ENCODE measurements at places on chromosomes 1 and 21. TPM values are rescaled to one million over a fixed set of nuclear protein-coding genes. Genes with fewer than 3 reads are reported as not detected.

BACH1 gene
- 48.7 TPM for total RNA-seq

FNDC5 gene
- total RNA-seq = 1.2 TPM

LAX1 gene
- total RNA-seq = not detected

SLC25A33 gene
- total RNA-seq = 8.8 TPM

ATXN7L2 gene
- 10.9 TPM for total RNA-seq

LHX8 gene
- total RNA-seq = 0.25 TPM

ETV3L gene
- 0.25 TPM for total RNA-seq

LCE1C gene
- not detected for total RNA-seq

CRP gene
- 0.85 TPM for total RNA-seq

ADAMTS5 gene
- total RNA-seq = 0.64 TPM

TRAF3IP3 gene
- total RNA-seq = 0.71 TPM

RPE65 gene
- total RNA-seq = not detected

DNA sequence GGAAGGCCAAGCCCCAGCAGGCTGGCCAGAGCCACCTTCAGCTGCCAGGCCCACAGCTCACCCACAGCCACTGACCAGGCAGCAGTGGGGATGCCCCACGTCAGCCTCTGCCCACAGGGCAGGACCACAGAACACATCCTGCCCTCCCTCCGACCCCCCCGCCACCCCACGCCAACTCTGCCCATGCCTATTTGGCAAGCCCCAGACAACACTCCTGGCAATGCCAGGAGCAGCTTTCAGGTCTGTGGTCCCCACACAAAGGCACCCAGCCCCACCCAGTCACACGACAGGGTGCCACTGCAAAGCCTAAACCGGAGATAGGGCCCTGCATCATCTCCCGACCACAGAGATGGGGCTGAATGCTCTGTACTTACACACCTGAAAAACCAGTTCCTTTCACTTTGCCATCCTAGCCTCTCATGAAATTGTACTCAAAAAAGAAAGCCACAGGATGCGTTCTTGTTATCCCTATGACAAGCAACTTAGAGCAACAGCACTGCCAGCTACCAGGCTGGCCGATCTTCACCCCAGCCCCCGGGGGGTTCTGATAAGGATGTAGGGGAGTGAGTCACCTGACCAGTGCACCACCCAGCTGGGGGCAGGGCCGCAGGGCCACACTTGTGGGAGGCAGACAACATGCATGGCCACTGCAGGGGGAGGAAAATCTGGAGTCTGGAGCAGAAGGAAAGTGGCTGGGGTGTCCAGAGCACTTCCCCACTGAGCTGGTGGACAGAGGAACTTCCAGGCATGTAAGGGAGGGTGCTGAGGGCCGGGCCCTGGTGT is 36.2 kb downstream of the UBE2G2 start:
- H3K36me3 ChIP-seq = peaks cover 8% of the 10 kb centered on the region
- no peak overlapping the region for H3K4me3 ChIP-seq
- H3K4me1 ChIP-seq = peaks cover 52% of the 10 kb centered on the region
- H3K27me3 ChIP-seq = no peaks in the 10 kb centered on the region
- peak overlapping the region; percentile 87 for H3K27ac ChIP-seq
- no peak for DNase-seq

GRCh38 chr1:50995651-50996050 is 25.6 kb downstream of the CDKN2C start:
- DNase-seq = no peak
- no peak overlapping the region for H3K4me3 ChIP-seq
- H3K27ac ChIP-seq = no peak overlapping the region
- peaks cover 7% of the 10 kb centered on the region for H3K27me3 ChIP-seq

- DNase-seq = no peak
- H3K4me3 ChIP-seq = no peak overlapping the region
- H3K36me3 ChIP-seq = no peaks in the 10 kb centered on the region
- H3K27me3 ChIP-seq = no peaks in the 10 kb centered on the region
- H3K4me1 ChIP-seq = peaks cover 13% of the 10 kb centered on the region
Observed at GRCh38 chr1:183911285-183911684, 106.4 kb downstream of the RGL1 start.

DNA sequence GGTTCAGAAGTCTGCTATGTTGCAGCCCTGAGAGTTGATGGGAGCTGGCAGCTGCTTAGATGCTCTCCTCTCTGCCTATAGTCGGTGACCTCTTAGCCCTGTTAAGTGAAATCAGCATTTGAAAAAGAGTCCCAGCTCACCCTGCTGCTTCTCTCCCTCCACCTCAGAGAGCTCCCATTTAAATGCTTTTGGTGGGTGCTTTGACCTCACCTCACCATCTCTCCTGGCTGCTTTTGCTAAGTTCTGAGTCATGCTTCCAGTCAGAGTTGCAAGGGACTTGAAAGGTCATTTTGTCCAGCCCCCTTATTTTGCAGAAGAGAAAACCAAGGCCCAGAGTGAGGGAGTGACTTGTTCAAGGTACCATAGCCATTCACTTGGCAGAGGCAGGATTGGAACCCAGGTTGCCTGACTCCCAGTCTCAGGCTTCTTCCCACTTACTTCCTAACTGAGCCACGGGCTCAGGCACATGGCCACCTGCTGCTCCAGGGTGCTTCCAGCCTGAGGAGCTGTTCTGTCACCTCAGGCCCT is 3.3 kb downstream of the MAPKAPK2 start:
- peak overlapping the region; percentile 66 for H3K27ac ChIP-seq
- DNase-seq = peak; percentile 38
- peaks cover 61% of the 10 kb centered on the region for H3K4me1 ChIP-seq
- peak overlapping the region; percentile 39 for H3K4me3 ChIP-seq

- H3K4me1 ChIP-seq = peaks cover 5% of the 10 kb centered on the region
- H3K27ac ChIP-seq = no peak overlapping the region
- no peak for DNase-seq
- H3K36me3 ChIP-seq = peaks cover 23% of the 10 kb centered on the region
- H3K4me3 ChIP-seq = no peak overlapping the region
Observed at GRCh38 chr1:241275981-241276380, 81.0 kb downstream of the RGS7 start.

DNA sequence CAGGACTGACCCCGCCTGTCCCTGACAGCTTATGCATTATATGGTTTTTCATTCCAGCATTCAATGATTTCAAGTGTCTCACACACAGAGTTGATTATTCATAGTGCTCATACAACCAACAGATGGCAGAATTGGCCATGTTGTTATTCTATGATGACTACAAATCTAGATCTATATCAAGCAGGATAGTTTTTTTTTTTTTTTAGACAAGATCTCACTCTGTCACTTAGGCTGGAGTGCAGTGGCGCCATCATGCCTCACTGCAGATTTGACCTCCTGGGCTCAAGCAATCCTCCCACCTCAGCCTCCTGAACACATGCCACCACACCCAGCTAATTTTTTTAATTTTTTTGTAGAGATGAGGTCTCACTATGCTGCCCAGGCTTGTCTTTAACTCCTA is 40.1 kb upstream of the LRRC8D start:
- no peak overlapping the region for H3K27ac ChIP-seq
- H3K4me1 ChIP-seq = no peaks in the 10 kb centered on the region
- no peaks in the 10 kb centered on the region for H3K36me3 ChIP-seq
- H3K27me3 ChIP-seq = no peaks in the 10 kb centered on the region
- DNase-seq = no peak
- no peak overlapping the region for H3K4me3 ChIP-seq

- peak overlapping the region; percentile 98 for H3K27ac ChIP-seq
- peak; percentile 32 for DNase-seq
- H3K4me3 ChIP-seq = peak overlapping the region; percentile 67
- H3K36me3 ChIP-seq = peaks cover 27% of the 10 kb centered on the region
- H3K4me1 ChIP-seq = peaks cover 53% of the 10 kb centered on the region
Observed at GRCh38 chr1:35886577-35887431, 3.8 kb downstream of the AGO1 start.

- no peak overlapping the region for H3K27ac ChIP-seq
- peaks cover 2% of the 10 kb centered on the region for H3K4me1 ChIP-seq
- no peaks in the 10 kb centered on the region for H3K27me3 ChIP-seq
- peaks cover 47% of the 10 kb centered on the region for H3K36me3 ChIP-seq
- no peak for DNase-seq
Observed at GRCh38 chr1:222732216-222733159, 4.5 kb upstream of the FAM177B start.

DNA sequence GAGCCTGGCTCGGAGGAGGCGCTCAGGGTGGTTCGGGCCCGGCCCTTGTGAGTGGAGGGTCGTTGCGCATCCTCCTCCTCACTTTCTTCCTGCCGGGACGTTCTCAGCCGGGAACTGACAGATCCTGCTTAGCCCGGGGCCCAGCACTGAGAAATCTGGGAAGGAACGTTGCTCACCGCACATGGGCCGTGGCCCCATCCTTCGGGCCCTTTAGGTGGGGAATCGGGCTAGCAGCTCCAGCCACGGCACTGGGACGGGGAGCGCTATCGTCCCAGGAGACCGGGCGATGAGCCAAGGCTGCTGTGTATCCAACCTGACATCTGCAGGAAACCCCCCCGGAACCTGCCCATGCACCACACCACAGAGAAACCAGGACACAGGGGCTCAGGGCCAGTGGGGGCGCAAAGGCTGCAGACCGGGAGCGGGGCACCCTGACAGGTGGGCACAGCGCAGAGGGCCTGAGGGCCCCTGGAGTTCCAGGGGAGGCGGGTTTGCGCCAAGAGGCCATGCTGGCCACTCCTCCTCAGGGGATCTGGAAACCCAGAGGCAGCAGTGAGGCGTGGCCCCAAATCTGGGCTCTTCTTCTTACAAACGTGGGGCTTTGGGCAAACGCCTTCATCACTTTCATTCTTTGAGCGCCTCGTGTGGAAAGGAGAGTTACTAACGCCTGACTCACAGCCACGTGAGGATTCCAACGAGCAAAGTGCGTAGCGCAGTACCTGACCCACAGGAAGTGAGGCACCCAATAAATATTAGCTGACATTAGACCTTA is at the start of gene SH2D5:
Gene SH2D5 (minus strand): TSS at position 116 of the 772 bp plus-strand sequence. CDS start 4,659 bp downstream, outside the sequence.
- H3K4me1 ChIP-seq = peaks cover 33% of the 10 kb centered on the region
- H3K27ac ChIP-seq = no peak within 1 kb of the TSS
- H3K4me3 ChIP-seq = peak within 1 kb of the TSS; percentile 87
- H3K27me3 ChIP-seq = peaks cover 55% of the 10 kb centered on the region
- no peaks in the 10 kb centered on the region for H3K36me3 ChIP-seq
- DNase-seq = peak; percentile 53

- no peaks in the 10 kb centered on the region for H3K27me3 ChIP-seq
- peaks cover 53% of the 10 kb centered on the region for H3K4me1 ChIP-seq
- no peaks in the 10 kb centered on the region for H3K36me3 ChIP-seq
- peak overlapping the region; percentile 66 for H3K27ac ChIP-seq
Observed at GRCh38 chr1:157240495-157241184, 102.4 kb upstream of the ETV3 start.

GRCh38 chr1:168114845-168115244 is 21.9 kb downstream of the GPR161 start:
- DNase-seq = no peak
- no peak overlapping the region for H3K4me3 ChIP-seq
- no peaks in the 10 kb centered on the region for H3K27me3 ChIP-seq
- H3K27ac ChIP-seq = no peak overlapping the region
- peaks cover 12% of the 10 kb centered on the region for H3K36me3 ChIP-seq
- peaks cover 12% of the 10 kb centered on the region for H3K4me1 ChIP-seq

DNA sequence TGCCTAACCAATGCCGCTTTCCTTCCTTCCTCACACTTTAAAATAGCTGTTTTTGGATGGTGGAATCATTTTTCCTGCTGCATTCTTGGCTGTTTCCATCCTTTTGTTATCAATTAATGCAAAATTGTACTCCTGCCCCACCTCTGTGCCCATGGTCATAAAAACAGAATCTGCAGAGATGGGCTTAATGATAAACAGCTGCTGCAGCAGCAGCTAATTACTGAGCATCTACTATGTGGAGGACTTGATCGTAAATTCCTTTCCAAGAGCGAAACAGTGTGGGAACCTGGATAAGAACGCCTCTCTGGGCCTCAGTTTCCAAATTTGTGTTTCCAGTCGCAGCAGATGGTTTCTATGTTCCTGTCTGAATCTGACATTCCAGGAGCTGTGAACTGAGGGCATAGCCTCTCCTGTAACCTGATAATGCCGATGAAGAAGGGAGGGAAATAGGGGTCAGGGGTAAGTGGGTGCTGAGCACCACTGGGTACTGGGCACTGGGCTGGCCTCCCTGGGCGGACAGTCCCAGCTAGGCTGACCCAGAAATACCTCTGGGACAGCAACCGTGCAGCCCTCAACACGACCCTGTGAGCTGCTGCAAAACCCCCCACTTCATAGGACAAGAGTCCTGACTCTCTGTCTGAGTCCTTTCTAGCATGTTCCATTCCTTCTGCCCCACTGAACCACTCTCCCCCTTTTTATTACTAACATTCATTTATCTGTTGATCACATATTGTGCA is 121.7 kb downstream of the DMRTB1 start:
- H3K27me3 ChIP-seq = no peaks in the 10 kb centered on the region
- no peak overlapping the region for H3K4me3 ChIP-seq
- DNase-seq = no peak
- peaks cover 25% of the 10 kb centered on the region for H3K4me1 ChIP-seq

DNA sequence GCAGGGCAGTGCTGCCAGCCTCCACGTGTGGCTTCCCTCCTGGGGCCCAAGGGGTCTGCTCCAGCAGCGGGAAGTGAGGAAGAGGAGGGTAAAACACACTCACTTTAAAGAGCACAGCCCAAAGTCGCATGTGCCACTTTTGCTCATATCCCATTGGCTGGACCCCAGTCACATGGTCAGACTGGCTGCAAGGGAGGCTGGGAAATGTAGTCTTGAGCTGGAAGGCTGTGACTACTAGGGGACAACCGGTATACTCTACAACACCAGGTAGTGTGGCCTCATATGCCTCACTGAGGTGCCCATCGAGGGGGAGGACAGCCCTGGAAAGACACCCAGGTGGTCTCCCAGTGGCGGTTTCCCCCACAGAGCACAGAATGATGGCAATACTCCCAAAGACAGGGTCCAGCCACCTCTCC is 45.2 kb downstream of the CAMK2N1 start:
- peak overlapping the region; percentile 40 for H3K4me3 ChIP-seq
- peaks cover 21% of the 10 kb centered on the region for H3K27me3 ChIP-seq
- no peak overlapping the region for H3K27ac ChIP-seq
- peak; percentile 73 for DNase-seq
- no peaks in the 10 kb centered on the region for H3K36me3 ChIP-seq

- H3K4me3 ChIP-seq = no peak overlapping the region
- peaks cover 17% of the 10 kb centered on the region for H3K4me1 ChIP-seq
- no peak for DNase-seq
- H3K27ac ChIP-seq = peak overlapping the region; percentile 54
- no peaks in the 10 kb centered on the region for H3K27me3 ChIP-seq
Observed at GRCh38 chr21:32484706-32485380, 72.3 kb downstream of the EVA1C start.

- no peak for DNase-seq
- no peaks in the 10 kb centered on the region for H3K27me3 ChIP-seq
- peaks cover 26% of the 10 kb centered on the region for H3K4me1 ChIP-seq
- peaks cover 20% of the 10 kb centered on the region for H3K36me3 ChIP-seq
Observed at GRCh38 chr1:226990133-226990716, 50.1 kb downstream of the COQ8A start.

GRCh38 chr1:235657747-235658526 is 8.4 kb upstream of the GNG4 start:
- no peak for DNase-seq
- no peak overlapping the region for H3K4me3 ChIP-seq
- H3K27ac ChIP-seq = no peak overlapping the region
- H3K36me3 ChIP-seq = no peaks in the 10 kb centered on the region
- peaks cover 2% of the 10 kb centered on the region for H3K27me3 ChIP-seq

GRCh38 chr1:3022511-3022973 is 1.3 kb downstream of the ACTRT2 start:
- H3K27me3 ChIP-seq = peaks cover 2% of the 10 kb centered on the region
- DNase-seq = no peak
- no peak overlapping the region for H3K4me3 ChIP-seq
- H3K27ac ChIP-seq = no peak overlapping the region
- H3K36me3 ChIP-seq = peaks cover 12% of the 10 kb centered on the region

- no peaks in the 10 kb centered on the region for H3K4me1 ChIP-seq
- H3K36me3 ChIP-seq = peaks cover 13% of the 10 kb centered on the region
- no peaks in the 10 kb centered on the region for H3K27me3 ChIP-seq
- DNase-seq = no peak
- H3K4me3 ChIP-seq = no peak overlapping the region
Observed at GRCh38 chr1:79796434-79796833, 789.9 kb upstream of the ADGRL4 start.

Measured in WTC11 (cell line).